Renal cortex interstitium (tissue), 15 donors: ENCODE measurements at places on chromosomes 1 and 21.
A peak's percentile ranks its signal among the peaks of the same experiment; 100 is the strongest.

- DNase-seq: no peak
Measured at GRCh38 chr1:156344409-156344808, 6.1 kb downstream of the TSACC start.

- DNase-seq: no peak
Measured at GRCh38 chr1:203627398-203627797, 766 bp downstream of the ATP2B4 start.

DNA sequence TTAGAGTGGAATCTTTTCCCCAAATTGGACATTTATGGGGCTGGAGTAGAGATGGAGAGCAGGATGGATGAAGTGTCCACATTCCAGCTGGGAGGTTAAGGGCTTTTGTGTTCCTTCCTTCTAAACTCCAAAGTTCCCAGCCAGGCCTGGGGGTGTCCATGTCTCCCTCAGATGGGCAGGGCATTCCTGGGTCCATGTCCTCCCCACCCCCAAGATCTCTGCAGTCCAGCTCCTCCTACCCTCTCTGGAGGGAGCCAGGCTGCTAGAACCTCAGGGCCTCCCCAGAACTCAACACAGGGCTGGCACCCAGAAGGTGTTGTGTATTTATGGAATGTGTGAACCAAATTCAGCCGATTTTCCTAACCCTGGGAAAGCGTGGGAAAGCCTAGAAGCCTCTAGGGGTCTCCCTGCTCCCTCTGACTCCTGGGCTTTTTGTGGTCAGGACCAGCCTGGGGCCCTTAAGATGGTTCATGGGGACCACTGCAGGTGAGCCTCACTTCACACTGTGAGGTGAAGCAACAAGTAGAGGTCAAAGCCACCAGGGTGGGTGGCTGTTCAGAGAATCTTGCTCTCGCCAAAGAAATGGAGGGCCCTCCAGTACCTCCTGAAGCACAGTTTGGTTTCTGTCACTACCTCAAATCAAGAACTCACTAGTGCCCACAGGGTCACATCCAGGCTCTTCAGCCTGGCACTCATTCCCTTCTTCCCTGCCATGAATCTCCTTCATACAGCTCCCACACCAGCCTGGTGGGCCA is 54.8 kb downstream of the GLIS1 start:
- no peak for DNase-seq

DNA sequence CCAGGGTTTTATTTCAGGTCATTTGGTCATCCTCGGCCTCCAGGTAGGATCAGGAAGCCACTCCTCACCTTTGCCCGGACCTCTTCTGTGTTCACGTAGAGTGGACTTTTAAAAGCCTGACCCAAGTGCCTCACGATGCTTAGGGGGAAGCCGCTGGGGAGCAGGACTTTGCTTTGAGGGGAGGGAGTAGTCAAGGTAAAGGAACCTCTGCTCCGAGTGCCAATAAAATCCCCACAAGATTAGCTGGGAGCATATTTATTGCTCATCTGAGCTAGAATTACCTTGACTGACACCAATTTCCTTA is 603 bp upstream of the DHRS3 start:
- no peak for DNase-seq

GRCh38 chr1:63593886-63594605 is 835 bp downstream of the PGM1 start:
- DNase-seq: peak; percentile 30

GRCh38 chr1:11649624-11650330 is 4.5 kb downstream of the FBXO2 start:
- DNase-seq: no peak

- DNase-seq: no peak
Measured at GRCh38 chr1:64880449-64880848, 85.9 kb downstream of the JAK1 start.
